Right renal pelvis (tissue), 4 donors: ENCODE measurements at places on chromosomes 16 and 17. TPM values are rescaled to one million over a fixed set of nuclear protein-coding genes. Genes with fewer than 3 reads are reported as not detected.

DNA sequence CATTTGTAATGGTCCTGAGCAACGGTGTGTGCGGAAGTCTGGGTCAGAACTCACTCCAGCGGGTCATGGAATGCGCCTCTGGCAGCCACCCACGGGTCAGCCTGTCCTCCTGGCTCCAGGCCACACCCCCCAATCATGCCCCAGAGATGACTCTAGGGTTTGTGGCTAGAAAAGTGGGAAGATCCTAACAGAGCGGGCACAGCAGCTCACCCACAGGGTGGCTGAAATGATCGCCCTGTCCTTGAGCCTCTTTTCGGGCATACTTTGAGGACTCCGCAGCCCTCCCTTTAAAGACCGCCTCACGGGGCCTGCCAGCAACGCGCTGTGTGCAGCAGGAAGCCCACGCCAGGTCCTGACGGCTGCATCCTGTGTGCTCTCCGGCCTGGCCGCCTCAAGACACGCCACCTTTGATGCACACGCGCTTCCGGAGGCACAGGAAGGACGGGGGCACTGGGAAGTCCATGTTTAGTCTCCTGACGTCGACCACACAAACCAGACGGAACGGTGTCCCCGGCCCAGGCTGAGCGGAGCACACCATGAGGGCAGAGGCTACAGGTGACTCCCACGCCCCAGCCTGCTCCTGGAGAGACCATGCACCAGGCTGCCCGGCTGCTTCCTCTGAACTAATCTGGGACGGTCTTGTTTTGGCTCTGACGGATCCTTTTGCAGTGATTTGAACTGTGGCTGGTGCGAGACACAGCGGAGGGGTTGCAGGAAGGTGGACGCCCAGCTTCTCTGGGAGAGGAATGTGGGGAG, 92.9 kb downstream of the TBC1D16 start:
- no peak for DNase-seq

GRCh38 chr17:66627985-66628384, 206.9 kb upstream of the CACNG5 start:
- no peak for DNase-seq

C17orf78 gene
- not detected for polyA plus RNA-seq

DNA sequence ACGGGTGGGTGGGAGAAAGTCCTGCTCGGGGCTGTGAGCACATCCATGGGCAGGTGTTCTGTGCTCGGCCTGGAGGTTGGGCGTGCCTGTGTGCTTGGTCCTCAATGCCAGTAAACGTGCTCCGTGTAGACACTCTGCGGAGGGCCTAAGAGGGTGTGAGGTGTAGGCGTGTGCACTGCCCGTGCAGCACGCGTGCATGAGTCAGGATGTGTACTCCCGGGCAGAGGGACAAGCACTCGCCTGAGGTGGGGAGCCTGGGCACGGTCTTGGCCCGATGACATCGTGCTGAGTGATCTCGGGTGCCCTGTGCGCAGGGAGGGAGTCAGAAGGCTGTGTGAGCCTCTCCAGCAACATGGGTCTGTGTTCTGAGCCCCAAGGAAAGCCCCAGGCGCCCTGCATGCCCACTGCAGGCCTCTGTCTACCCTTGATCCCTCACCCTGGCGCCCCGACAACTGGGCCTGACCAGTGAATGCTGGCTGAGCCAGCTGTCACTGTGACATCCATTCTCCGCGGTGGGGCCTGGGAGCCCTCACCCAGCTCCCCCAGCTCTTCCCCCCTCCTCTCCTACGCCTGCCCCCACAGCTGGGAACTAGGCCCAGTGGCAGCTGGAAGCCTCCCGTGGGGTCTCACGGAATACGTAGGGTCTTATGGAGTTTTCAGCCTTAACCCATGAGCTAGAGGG, 23.5 kb upstream of the NXPH3 start:
- no peak for DNase-seq

TEKT3 gene
- polyA plus RNA-seq: 1.2 TPM

GABARAP gene
- polyA plus RNA-seq: 425 TPM

- no peak for DNase-seq
Observed at GRCh38 chr17:74119965-74120364, 83.5 kb upstream of the RPL38 start.

GRAP gene
- 6.1 TPM for polyA plus RNA-seq

DNA sequence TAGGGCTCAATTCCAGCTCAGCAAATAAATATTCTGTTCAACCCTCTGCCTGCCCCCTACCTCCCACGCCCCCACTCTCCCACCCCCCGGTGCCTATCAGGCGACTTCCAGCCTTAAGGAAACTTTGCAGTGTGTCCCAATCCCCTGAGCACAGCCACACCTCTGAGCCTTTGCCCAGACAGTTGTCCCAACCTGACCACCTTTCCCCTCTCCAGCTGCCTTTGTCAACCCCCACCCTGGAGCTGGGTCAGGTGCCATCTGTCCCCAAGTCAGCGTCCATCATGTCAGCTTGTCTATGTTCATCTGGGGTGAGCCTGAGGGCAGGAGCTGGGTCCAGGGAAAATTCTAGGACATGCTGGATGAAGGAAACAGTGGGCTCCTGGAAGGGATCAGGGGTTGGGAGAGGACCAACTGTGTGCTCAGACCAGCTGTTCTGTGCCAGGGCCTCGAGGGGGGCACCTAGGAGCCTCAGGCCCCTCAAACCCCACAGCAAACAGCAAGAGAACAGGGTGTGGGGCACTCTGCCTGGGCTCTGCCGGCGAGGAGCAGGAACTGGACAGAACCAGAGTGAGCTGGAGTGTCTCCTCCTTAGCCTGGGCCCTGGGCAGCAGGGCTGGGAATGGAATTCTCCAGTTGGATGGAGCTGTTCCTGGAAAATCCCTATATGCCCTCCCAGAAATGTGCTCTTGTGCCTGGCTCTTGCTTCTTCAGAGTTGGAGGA, 17.8 kb downstream of the CDH16 start:
- no peak for DNase-seq
